Chondrocyte (in vitro differentiated cells): ENCODE measurements at places on chromosomes 7 and 10. TPM values are rescaled to one million over a fixed set of nuclear protein-coding genes. Genes with fewer than 3 reads are reported as not detected.

SUFU gene
- 14.5 to 15.5 TPM (median 15.5 TPM) in 3 replicates for total RNA-seq

ZNF467 gene
- total RNA-seq, result 2.3 to 3.5 TPM (median 3.1 TPM) in 3 replicates

NCF1 gene
- total RNA-seq, result not detected in 3 replicates

GRCh38 chr10:110123594-110123993, 83.8 kb upstream of the MXI1 start:
- peaks cover 12% of the 10 kb centered on the region for H3K4me1 ChIP-seq
- no peak for DNase-seq
- peaks cover 36% of the 10 kb centered on the region for H3K36me3 ChIP-seq
- no peaks in the 10 kb centered on the region for H3K27me3 ChIP-seq

GDF2 gene
- total RNA-seq, result not detected in 3 replicates

IFIT1B gene
- not detected in 3 replicates for total RNA-seq

GRCh38 chr10:103192451-103193106, 493 bp downstream of the NT5C2 start:
- H3K4me3 ChIP-seq, result peak overlapping the region; percentile 99
- DNase-seq, result peak; percentile 91
- H3K36me3 ChIP-seq, result no peaks in the 10 kb centered on the region
